ENCODE measurements at places on chromosomes 11 and 22.

DNA sequence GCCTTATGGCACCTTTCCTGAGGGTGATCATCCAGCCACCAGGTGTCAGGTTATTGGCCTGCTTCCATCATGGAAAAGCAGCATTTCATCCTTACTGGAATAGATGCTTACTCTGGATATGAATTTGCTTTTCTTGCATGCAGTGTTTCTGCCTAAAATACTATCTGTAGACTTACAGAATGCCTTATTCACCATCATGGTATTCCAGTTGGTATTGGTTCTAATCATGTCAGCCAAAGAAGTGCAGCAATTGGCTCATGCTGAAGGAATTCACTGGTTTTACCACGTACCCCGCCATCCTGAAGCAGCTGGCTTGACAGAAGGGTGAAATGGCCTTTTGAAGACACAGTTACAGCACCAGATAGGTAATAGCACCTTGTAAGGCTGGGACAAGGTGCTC, 194.2 kb downstream of the AASDHPPT start:
- no peak for DNase-seq

DNA sequence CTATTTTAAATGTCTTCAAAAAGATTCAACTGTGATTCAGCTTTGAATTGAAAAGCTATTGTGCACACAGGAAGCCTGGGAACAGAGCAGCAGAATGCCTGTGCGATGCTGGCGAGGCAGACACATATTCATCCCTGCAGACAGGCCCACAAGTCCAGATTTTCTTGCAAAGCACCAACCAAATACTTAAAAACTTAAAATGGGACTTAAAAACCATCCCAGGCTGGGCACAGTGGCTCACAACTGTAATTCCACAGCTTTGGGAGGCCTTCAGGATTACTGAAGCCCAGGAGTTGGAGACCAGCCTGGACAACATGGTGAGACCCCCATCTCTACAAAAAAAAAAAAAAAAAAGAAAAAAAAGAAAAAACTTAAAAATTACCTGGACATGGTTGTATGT, 122.6 kb upstream of the SERPIND1 start:
- no peak for DNase-seq

GRCh38 chr22:22161924-22162851, 82.4 kb upstream of the VPREB1 start:
- DNase-seq, result no peak

DNA sequence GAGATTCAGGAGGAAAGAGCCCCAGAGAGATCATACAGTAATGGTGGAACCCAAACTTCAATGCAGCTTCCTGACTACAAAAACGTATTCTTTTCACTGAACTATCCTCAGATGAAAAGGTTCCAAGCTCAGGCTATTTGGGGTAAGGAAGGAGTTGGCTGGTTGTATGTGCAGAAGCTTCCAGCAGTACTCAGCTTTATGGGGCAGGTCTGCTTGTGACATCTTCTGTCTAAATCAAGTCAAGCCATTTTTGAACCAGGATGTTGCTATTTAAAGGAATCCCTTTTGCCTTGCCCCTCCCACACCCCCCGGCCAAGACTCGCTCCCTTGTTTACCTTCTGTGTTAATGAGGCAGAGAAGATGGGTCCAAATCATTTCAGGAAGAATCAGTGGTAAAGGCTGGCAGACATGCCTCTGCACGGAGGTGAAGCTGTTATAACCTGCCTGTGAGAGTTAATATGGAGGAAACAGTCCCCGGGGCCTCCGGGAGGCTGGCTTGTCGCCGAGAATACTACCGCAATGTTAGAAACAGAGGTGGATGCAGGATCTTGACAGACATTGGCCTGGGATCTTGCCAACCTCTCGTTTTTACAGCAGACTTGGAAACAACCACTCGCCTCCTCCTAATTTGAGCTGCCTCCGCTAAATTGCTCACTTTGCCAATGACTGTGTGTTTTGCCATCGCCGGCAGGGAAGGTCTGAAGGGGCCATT, 45.4 kb downstream of the TIMP3 start:
- DNase-seq, result no peak

Measured in amygdala (tissue), 56 donors.